ENCODE measurements at places on chromosomes 12 and 14.
A peak's percentile ranks its signal among the peaks of the same experiment; 100 is the strongest.

DNA sequence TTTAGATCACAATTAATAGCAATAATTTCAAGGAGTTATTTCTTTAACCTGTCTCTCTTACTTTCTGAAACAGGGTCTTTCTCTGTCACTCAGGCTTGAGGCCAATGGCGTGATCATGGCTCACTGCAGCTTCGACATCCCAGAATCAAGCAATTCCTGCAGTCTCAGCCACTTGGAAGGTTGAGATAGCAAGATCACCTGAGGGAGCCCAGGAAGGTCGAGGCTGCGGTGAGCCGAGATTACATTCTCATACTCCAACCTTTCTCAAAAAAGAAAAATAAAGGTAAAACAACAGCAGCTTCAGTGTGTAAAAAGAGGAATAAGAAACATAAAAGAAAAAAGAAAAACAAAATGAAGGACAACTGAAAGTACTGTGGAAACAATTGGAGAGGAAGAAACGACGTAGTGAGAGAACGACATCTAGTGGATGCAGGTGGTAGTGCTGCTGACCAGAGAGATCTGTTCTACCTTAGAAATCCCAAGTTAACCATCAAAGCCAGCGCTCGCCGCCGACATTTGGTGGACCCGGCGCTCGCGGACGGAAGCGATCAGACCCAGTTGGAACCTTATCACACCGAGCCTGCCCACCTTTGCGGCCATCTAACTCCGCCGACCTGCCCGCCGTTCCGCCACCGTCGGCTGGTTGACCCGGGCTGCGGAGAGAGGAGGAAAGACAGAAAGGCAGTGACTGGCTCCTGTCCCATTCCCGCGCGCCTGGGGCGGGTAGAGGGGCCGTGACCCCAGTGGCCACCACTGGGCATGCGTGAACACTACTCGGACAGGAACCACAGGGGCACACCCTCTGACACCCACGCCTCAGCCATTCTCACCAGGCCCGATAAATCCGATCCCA is 196.1 kb downstream of the ALG10 start:
- DNase-seq, result peak; percentile 32

DNA sequence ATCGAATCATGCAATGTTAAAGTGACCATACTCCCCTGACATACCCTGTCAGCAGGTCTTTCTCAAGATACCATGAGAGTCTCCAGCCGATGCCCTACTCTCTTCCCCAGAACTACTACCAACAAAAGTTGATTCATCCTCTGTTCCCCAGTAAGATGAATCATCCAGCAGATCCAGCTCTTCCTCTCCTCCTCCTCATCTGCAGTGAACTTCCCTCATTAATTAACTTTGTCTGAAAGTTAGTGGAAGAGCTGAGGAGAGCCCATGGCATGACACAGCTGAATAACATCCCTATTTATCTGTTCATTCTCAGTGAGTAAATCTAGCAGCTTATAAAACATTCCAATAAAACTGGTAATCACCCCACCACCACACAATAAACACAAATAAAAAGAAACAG is 213.4 kb downstream of the EGLN3 start:
- DNase-seq, result no peak

DNA sequence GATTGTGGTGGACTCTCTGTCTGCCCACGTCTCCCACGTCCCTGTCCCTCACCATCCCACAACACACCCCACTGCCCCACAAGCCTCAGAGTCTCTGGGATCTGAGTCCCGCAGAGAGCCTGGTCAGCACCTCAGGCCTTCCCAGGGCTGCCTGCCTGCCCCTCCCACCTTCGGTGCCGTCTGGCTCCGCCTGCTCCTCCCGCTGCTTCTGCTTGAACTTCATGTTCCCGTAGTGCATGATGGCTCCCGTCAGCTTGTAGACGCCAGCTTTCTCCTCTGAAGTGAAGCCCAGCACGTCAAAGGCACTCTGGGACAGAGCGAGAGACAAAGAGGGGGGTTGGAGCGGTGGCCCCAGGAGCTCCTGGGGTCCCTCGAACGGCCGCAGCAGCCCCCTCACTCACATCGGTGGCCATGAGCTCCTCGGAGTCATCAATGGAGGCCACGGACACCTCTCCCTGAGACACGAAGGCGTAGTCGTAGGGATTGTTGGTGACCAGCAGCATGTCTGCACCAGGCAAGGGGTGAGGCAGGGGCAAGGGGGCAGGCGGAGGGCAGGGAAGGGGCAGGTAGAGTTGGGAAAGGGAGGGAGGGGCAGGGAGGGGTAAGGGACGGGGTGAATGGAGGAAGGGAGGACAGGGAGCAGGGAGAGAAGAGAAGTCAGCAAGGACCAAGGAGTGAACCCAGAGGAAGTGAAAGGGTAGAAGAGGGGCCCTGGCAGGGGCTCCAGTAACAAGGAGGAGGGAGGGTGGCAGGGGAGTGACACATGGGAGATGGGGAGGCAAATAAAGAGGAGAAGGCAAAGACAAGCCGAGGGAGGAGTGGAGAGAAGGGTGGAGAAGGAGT is 5.6 kb downstream of the MYH6 start:
- DNase-seq, result no peak

GRCh38 chr14:76134231-76134630 is 17.5 kb upstream of the GPATCH2L start:
- no peak for DNase-seq

DNA sequence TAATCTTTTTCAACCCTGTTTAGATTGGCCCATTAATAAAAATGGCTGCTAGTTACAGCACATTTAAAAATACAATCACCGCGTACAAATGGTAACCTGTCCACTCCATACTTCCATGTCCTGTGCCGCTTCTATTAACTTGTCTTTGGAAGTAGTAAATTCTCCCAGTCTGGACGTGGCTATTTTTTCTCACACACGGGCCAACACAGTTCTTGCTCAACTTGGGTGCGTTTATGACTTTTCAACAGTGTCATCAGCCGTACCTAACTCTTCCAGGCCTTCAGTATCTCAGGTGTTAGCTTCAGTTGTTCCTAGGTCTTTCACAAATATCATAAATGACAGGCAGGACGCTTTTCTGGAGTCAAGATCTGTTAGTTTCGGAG is 475 bp upstream of the PCNX1 start:
- DNase-seq, result no peak

DNA sequence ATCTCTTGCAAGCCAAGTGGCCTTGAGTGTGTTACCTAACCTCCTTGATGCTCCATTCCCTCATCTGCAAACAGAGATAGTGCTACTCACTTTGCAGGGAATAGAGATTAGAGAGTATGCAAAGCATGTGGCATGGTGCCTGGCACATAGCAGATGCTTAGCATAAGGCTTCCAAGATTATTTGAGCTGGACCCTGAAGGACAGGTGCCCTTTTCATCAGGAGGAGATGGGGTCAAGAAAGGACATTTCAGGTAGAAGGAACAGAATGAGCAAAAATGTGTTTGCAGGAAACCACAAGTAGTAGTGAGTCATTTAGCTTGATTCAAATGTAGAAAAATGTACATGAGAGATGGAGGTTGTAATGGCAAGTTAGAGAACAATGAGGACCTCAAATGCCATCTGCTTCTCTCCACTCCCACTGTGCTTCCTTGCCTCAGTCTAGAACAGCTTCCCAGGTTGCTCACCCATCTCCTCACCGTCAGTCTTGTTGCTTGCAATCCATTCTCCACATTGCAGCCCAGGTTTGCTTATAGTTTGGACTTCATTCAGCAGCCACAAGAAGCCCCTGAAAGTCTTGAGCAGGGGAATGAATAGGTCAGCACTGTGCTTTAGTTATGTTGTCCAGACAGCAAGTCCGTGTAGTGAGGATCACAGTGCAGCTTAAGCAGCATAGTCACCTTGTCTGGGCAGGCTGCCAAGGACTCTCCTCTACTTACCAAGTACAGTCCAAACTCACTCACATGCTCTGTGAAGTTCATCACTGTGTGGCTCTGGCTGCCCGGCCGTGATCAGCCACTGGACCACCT is 536.3 kb upstream of the CCDC196 start:
- DNase-seq, result no peak

DNA sequence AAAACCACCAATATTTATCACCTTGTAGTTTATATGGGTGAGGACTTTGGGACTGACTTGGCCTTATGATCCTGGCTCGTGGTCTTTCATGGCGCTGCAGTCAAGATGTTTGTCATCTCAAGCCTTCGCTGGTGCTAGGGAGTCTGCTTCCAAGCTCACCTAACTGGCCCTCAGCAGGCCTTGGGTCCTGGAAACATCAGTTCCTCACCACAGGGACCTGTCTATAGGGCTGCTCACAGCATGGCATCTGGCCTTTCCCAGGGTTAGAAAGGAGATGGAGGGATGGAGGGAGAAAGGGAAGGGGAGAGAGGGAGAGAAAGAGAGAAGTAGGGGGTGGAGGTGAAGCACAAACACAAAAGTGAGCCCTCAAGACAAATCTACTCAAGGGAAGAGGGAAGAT is 31.7 kb downstream of the VCPKMT start:
- no peak for DNase-seq

- DNase-seq, result no peak
Observed at GRCh38 chr14:44163946-44164345, 343.1 kb downstream of the FSCB start.

GRCh38 chr14:37263656-37264236 is 66.0 kb downstream of the MIPOL1 start:
- no peak for DNase-seq

DNA sequence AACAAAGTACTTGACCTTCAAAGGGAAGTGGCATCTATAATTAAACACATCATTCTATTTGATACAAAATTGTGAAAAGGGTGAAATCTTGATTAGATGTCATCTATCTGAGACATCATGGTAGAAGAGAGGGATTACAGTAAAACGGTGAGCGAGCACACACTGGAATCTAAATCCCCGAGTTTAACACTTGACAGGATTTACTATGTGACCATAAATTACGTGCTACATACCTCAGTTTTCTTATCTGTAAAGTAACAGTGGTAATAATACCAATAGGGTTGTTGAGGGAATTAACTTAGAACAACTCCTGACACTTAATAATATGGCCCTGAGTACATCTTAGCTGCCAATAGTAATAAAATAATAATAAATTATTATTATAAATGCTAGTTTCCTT is 13.3 kb downstream of the USP44 start:
- no peak for DNase-seq

DNA sequence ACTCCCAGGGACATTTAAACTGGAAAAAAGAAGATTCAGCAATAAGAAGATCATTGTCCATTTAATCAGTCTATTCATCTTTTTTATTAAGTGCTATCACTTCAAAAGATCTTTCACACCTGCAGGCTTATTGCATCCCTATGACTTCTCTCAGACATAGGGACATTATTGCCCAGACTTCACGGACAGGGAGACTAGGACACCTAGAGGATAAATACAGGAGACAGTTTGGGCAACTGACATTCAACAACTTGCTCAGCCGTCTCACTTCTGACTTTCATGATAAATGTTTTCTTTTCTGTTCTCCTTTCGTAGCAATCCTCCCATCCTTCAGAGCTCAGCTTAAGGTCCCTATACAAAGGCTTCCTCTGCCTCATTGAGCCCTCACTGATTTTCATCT is 84.3 kb downstream of the TMEM30B start:
- DNase-seq, result no peak

DNA sequence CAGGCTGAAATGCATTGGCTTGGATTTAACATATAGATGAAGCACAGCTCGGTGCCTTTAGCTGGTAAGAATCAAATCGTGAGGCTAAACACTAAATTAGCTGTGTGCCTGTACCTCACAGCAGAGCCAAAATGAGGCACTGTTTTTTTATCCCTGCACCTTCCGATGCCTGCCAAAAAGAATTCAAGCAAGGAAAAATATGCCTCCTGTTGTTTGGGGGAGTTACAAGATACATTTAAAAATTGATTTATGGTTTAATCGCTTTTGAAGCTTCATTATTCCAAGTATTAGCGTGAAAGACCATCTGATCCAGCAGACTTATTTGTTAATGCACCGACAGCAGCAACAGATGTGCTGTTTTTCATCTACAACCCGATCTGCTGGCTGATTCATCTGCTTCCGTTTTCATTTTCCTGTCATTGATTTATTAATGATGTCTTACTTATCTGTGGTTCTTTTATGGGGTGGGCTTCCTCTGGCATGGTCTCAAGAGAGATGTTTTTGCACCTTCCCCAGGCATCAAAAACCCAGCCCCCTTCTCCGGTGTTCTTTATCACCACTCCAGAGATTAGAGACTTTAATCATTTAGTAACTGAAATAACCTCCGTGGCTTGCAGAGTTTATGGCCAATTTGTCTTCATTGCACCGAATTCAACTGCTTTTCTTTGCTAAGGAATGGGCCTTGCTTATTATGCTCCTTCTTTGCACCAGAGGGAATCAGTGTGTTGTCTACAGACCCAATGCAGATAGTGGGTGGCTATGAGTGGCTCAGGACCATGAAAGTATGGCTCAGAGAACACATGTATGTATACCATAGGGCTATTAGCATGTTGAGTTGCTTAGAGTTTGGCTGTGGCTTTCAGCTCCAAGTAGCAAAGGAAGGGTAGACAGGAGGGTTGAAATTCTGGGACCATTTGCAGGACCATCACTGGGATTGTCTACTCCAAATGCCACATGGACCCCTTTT is 166.8 kb upstream of the TMEM260 start:
- no peak for DNase-seq

DNA sequence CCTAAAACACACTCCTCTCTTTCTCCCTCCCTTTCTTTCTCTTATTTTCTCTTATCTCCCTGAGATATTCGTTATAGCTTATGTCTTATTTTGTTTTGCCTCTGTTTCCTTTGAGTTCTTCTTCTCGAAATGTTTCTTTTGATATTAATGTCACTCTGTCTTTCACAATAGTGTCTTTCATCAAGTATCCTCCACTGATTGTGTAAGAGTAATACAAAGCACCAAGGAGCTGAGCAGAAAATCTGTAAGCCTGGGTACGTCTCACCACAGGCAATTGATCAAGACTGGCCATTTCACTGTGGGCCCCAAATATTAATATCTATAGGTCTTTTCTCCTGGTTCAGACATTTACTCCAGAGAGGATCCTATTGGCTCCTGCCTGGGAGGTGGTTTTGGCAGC is 4.8 kb upstream of the LYZ start:
- DNase-seq, result no peak

GRCh38 chr12:65495233-65495632 is 216.8 kb downstream of the MSRB3 start:
- DNase-seq, result no peak

GRCh38 chr14:55123852-55124639 is 5.0 kb upstream of the LGALS3 start:
- DNase-seq, result no peak

DNA sequence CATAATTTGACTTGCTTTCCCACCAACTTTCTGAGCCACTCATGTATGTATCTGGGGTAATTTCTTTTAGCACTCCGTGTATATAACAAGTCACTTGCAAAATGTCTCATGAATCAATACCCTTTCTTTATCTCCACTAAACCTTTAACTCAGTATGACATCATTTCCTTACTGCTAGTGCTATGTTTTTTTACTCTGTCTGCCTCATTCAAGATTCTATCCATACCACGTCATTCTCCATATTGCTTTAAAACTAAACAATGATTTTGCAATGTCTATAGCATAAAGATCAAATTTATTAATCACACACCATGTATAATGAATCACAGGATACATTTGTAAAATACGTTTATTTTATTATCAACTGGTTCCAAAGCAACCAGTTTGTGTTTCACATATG is 178.2 kb downstream of the PIK3C2G start:
- no peak for DNase-seq
